ENCODE measurements at places on chromosomes 11 and 22.

DNA sequence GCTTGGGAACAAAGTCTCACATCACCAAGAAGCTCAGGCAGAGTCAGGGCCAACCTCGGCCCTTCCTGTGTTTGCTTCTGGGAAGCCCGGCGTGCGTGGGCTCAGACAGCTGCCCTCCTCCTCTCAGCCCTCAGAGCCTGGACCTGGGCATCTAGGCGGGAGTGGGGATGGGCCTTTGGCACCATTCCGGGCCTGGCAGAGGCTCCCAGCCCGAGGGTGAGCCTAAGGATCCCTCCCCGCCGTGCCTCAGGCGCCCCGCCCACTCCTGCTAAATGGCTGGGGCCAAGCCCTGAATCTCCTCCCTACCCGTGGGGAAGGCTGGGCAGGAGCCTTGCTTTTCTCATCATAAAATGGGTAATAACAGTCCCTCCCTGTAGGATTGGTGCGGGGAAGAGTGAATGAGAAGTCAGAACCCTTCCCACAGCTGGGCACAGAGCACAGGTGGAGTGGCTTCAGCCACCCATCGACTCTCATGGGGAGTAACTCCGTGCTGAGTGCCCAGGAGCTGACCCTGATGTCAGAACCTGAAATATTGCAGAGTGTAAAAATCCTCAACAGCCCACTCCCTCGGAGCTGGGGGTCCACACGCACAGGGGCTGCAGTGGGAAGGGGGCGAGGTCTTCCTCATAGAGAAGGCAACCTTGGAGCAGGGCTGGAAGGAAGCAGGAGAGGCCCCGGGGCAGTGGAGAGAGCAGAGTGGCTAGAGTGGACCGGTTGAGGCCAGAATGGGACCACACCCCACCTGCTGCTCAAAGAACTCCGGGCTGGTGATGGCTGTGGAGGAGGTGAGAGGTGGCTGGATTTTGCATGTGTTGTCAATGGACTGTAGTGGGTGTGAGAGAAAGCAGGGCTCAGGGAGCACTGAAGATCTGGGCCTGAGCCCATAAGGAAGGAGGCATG, 18.8 kb upstream of the CDKN1C start:
- no peak for DNase-seq

DNA sequence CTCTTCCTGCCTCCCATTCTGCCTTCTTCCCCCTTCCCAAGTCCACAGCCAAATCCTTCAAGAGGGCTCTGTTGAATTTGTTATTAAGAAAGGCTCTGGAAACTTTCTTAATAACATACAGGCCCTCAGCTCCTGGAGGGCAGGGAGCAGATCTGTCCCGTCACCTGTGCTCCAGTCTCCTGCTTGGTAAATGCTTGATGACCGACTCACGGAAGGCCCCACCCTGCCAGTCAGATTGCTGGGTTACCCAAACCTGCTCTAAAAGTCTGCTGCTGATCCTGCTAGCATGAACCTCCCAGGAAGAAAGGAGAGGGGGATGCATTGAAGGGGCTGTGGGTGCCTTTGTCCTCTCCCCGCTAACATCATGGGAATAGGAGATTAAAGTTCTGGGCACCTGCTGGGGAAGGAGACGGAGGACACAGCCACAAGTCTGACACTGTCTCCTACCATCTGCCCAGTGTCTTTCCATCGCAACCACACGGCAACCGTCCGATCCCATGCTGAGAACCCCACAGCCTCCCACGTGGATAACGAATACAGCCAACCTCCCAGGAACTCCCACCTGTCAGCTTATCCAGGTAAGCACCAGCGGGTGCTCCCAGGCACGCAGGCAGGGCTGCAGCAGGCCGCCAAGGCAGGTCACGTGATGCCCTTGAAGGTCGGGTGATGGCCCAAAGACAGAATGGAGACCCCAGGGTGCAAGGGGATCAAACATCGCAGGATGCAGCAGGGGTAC, 22.5 kb downstream of the CD5 start:
- no peak for DNase-seq

DNA sequence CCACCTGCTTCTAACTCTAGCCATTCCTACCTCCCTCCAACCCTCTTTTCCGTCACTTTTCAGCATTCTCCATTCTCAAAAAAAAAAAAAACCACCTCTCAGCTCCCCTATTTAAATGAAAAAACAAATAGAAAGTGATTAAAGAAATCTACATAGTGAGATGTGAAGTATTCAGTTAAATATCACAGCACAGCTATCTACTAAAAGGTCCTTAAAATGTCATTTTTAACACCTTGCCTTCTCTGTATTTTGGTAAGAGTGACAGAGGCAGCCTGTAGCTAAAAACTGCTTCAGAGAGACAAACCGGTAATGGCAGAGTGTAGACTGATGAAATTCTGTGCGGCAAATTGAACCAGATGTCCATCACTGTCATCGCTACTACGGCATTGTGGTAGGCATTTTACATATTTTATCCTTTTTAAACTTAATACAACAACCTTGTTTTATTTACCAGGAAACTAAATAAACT, 346 bp upstream of the ALG9 start:
- peak; percentile 43 for DNase-seq

DNA sequence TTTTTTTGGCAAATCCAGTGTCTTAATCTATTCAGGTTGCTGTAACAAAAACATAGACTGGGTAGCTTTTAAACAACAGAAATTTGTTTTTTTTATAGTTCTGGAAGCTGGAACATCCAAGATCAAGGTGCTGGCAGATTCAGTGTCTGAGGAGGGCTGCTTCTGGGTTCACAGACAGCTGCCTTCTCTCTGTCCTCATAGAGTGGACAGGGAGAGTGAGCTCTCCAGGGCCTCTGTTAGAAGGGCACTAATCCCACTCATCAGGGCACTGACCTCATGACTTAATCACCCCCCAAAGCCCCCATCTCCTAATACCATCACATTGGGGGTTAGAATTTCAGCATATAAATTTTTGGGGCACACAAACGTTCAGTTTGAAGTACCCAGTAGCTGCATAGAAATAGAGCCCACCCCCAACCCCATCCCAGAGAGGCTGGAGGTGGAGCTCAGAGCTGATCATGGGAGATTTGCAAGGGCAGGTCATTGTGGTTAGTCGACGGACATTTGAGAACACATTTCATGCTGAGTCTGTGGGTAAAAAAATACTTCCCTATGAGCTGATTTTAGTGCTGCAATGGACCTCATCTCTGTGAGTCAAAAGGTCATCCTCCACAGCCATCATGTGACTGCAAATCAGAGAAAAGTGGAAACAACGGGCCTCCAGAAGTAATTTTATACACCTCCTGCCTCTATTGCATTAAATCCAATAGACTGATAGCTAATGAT, 203.1 kb upstream of the CADM1 start:
- peak; percentile 13 for DNase-seq

DNA sequence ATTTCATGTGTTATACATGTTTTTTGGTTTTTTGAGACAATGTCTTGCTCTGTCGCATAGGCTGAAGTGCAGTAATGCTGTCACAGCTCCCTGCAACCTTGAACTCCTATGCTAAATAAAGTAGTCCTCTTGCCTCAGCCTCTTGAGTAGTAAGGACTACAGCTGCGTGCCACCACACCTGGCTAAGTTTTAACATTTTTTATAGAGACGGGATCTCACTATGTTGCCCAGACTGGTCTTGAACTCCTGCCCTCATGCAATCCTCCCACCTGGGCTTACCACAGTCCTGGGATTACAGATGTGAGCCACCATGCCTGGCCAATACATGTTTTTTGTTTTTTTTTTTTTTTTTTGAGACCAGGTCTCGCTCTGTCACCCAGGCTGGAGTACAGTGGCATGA, 33.9 kb downstream of the SWAP70 start:
- DNase-seq: no peak

GRCh38 chr11:68273026-68273738, 1.4 kb upstream of the C11orf24 start:
- DNase-seq: no peak

DNA sequence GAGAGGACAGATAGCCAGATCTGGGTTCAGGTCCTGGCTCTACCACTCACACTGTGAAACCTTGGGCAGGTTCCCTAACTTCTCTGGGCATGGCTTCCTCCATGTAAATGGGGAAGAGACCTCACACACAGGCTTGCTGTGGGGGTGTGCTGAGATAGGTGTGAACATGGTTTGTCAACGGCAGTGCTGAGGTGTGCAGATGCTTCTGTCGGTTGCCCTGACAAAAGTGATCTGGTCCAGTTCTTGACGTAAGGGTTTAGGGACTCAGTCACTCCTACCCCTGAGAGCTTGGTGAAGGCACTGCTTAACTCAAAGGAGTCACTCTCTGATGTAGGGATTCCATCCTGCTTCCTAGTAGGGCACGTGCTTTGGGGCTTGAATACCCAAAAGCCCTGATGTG, 2.0 kb downstream of the C1QTNF4 start:
- DNase-seq: no peak

DNA sequence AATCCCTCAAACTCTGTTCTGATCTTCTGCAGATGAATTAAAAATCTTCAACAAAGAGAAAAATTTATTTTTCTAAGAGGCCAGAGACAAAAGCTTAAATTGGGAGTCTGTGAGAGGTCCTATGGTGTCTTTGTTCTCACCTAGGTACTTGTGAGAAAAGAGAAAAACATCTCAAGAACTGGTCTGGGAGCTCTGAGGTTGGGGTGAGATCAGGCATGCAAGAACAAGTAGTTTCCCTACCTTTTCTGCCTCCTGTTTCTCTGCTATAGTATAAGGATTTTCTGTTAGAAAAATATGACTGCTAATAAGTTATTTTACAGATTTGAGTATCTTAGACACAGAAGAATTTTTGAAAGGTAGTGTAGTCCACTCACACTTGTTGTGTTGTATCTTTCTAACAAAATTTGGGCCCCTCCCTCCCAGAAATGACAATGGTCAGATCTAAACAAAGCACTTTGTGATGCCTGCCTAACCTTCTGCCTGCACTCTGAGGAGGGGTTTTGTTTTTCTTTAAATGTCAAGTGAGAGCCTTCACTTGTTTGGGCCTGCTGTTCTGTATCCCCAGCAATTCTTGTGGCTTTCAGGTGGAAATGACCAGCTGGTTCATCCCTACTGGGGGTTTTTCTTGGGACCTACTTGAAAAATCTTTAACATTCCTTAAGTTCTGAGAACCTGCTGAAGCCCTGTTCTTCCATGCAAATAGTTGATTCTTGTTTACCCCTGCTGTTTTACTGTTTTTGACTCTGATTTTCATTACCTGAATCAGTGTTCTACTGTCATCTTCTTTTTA, 13.6 kb upstream of the OR51S1 start:
- DNase-seq: no peak

- DNase-seq: no peak
Observed at GRCh38 chr11:70226967-70227366, 23.9 kb downstream of the FADD start.

DNA sequence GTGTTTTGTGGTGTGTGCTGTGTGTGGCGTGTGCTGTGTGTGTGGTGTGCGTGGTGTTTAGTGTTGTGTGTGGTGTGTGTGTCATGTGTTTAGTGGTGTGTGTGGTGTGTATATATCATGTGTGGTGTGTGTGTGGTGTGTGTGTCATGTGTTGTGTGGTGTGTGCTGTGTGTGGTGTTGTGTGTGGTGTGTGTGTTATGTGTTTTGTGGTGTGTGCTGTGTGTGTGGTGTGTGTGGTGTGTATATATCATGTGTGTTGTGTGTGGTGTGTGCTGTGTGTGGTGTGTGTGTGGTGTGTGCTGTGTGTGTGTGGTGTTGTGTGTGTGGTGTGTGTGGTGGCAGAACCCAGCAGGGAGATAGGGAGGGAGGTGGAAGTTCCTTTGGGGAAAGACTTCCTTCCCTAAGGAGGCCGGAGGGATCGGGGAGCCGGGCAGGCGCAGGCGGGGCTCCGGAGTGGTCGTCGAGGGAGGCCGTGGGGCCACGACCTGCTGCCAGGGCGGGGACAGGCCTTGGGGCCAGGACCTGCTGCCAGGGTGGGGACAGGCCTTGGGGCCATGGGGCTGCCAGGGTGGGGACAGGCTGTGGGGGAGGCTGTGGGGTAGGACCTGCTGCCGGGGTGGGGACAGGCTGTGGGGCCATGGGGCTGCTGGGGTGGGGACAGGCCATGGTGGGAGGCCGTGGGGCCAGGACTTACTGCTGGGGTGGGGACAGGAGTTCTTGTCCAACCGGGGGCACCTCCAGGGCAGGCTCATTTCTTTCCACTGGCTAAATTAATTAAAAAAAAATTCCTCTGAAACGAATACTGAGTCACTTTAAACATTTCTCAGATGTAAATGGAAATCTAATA, 15.2 kb downstream of the PIM3 start:
- DNase-seq: no peak

- peak; percentile 79 for DNase-seq
Observed at GRCh38 chr22:45009606-45010531, at the start of gene PHF21B. Gene PHF21B, minus strand, starts transcription at chr22:45010005. Its CDS starts 456 bp downstream, at chr22:45009549.

DNA sequence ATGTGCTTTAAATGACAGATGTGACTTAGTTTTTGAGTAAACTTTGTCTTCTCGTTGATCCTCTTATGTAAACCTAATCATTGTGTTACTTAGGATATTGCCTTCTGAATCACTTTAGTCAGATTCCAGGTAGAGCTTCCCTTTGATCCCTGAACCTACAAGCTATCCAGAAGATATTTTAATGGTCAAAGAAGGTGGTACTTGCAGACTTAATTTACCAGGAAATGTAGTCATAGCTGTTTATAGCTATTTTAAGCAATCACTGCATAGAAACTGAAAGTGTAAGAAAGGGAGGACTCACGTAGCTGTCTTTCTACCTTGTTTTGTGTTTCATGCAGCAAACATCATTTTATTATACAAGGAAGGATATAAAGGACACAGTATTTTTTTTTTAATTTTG, 189.5 kb downstream of the DDX10 start:
- no peak for DNase-seq

DNA sequence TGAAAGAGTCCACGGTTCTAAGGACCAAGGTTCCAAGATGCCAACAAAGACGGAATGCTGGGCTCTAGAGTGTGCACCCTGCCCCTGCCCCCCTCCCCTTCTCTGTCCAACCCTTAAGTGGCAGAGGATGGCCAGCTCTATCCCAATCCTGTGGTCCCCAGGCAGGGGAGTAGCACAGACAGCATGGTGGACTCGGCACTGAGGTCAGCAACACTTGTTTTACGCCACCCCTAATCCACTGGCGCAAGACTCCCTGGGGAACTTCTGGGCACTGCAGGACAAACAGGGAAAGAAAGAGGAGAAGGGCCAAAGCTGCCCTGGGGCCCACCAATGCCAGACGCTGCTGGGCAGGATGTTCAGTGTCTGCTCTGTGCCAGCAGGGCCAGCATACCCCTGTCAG, 18.9 kb downstream of the GDPD5 start:
- no peak for DNase-seq

DNA sequence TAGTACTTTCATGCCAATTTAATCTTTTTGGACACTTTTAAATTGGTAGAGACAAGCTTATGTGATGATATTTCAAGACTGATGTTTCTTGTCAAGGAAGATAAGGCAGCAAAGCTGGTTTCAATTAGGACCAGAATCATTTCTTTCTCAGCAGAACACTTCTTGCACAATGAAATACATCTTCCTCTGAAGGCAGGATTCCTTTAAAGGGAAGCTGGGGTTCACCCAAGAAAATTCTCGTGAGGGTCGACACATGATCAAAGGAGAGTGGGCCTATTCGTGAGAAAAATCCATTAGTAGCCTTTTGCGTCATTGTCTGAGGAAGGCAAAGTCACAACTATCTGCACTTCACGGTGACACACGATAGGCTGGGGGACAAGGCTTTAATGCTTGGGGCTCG, 17.6 kb downstream of the TTC12 start:
- no peak for DNase-seq

- DNase-seq: no peak
Observed at GRCh38 chr11:107741044-107741823, 29.4 kb upstream of the SLN start.
